Stimulated activated CD8-positive, alpha-beta memory T cell treated with anti-CD3 and anti-CD28 coated beads, Interleukin-2, amount 100 ng/mL, for 1 hour (primary cell): ENCODE measurements at places on chromosomes 2 and 18.

GRCh38 chr18:48780201-48780912 lies 170.4 kb downstream of the SMAD7 start:
- no peak for DNase-seq

- no peak for DNase-seq
Observed at GRCh38 chr18:50563376-50563775, 3.5 kb downstream of the MAPK4 start.

- DNase-seq, result peak; percentile 43
Observed at GRCh38 chr2:113248997-113249770, 29.5 kb downstream of the PAX8 start.

- DNase-seq, result no peak
Observed at GRCh38 chr2:237152361-237152760, 66.7 kb downstream of the COPS8 start.

- DNase-seq, result no peak
Observed at GRCh38 chr2:14120376-14120775, 512.1 kb upstream of the LRATD1 start.

DNA sequence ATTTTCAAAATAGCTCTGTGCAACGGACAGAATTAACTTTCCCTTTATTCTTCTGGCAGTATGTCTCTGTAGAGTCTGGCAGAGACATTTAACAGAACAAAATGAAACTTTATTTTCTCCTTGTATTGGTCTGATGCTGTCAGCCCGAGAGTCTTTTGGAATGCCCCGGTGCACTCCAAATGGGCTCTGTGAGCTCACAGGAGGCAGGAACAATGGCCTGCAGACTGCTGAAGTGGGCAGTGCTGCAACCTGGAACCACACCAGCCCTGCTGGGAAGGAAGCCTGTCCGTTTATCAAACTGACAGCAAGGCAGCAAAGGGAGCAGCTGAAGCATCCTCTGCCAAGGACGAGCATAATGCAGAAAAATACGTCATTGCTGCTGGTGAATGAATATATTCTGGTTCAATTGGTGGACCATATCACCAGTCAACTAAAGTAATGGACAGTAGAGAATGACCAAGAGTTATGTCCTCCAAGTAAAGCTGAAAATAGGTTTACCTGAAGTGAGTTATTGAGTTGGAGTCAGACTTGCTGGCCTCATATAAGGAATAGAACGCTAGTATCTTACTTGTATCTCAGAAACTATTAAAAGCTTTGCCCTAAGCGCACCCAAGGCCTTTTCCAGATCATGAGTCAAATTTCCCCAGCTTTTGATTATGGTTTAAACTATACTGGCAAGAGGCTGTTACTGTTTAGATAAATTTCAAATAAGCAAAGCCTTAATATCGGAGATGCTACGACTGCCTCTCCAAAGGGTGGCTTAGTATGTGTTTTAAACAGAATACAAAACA lies 207.6 kb upstream of the TANK start:
- no peak for DNase-seq

DNA sequence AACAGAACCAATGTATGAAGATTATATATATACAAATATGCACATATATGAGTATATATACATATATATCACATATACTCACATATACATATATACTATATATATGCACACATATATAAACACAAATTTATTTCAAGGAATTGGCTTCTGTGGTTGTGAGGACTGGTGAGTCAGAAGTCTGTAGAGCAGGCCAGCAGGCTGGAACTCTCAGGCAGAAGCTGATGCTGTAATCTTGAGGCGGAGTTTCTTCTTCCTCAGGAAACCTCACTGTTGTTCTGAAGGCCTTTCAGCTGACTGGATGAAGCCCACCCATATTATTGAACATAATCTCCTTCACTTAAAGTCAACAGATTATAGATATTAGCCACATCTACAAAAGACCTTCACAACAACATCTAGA lies 143.9 kb upstream of the CREB1 start:
- DNase-seq, result no peak

- DNase-seq, result no peak
Observed at GRCh38 chr2:163834221-163834620, 98.4 kb upstream of the FIGN start.

GRCh38 chr2:224357098-224357901 lies 44.6 kb downstream of the FAM124B start:
- peak; percentile 19 for DNase-seq

GRCh38 chr18:37871561-37871960 lies 306.0 kb upstream of the CELF4 start:
- DNase-seq, result no peak

DNA sequence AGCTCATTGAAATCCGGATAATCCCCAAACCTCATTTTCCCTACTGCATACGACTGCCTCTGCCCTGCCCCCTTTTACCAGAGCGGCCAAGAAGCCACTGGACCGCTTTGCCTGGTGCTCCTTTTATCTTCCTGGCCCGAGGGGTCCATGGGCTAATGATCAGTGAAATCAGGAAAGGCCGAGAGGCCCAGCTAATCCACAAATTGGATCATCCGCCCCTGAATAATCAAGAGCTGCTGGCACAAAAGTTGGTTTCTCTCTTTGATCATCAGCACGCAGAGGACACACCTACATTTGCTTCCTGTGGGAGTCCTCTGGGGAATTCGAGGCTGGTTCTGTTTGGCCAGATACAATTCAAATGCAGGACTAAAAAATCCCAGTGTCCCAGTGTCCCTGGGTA lies 144.5 kb downstream of the INSIG2 start:
- DNase-seq, result no peak

DNA sequence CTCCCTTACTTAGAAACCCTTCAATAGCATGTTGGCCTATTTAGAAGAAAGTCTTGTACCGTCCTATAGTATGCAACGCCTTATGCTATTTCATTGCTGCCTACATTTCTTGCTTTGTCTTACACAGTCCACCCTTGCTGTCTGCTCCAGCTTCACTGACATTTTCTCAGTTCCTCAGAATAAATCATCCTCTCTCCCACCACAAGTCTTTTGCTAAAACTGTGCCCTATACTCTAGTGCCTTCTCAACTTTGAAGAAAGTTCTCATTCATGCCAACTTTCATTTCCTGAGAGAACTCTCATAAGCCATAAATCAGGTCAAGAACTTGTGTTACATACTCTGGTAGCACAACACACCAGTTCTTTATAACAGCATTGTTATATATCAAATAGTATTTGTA lies 54.3 kb upstream of the COL3A1 start:
- DNase-seq, result no peak

- DNase-seq, result no peak
Observed at GRCh38 chr18:42268798-42269197, 313.8 kb downstream of the PIK3C3 start.

GRCh38 chr18:60064271-60064670 lies 164.5 kb downstream of the PMAIP1 start:
- no peak for DNase-seq

GRCh38 chr2:236400594-236401360 lies 136.6 kb upstream of the ASB18 start:
- no peak for DNase-seq

DNA sequence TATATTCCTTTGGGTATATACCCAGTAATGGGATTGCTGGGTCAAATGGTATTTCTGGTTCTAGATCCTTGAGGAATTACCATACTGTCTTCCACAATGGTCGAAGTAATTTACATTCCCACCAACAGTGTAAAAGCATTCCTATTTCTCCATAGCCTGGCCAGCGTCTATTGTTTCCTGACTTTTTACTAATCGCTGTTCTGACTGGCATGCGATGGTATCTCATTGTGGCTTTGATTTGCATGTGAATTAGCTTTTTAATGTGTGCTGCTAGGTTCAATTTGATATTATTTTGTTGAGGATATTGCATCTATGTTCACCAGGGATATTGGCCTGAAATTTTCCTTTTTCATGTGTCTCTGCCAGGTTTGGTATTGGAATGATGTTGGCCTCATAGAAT lies 67.4 kb upstream of the VRK2 start:
- DNase-seq, result no peak

DNA sequence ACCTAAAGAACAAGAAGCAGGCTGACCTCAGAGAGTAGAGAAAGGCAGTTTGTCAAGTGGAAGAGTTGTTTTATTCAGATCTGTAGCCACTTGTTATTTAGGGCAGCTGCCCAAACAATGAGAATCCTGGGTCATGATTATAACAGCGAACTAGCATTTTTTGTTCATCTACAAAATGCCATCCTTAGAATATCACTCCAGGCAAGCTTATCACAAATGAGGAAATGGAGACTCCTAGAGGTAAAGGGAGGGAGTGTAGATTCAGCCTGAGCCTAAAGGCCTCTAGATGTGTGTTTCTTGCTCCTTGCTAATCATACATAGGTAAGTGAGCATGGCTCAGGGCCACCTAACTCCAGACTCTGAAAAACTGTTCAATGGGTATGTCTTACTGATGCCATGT lies 126.1 kb downstream of the HNMT start:
- no peak for DNase-seq

DNA sequence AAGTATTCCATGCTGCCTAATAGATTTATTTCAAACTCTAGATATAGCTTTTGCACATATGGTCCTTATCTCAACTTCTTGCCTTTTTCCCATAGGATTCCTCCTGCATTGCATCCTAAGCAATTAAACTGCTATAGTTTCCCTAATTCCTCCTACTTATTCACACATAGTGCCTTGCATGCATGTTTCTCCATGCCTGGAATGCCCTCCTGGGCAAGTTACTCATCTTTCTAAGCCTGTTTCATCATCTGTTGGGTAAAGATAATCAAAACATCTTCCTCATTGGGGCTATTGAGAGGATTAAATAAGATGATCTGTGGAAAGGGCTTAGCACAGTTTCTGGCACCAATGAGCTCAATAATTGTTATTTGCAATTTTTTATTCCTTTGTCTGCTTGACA lies 726.5 kb downstream of the SLC4A3 start:
- DNase-seq, result no peak

DNA sequence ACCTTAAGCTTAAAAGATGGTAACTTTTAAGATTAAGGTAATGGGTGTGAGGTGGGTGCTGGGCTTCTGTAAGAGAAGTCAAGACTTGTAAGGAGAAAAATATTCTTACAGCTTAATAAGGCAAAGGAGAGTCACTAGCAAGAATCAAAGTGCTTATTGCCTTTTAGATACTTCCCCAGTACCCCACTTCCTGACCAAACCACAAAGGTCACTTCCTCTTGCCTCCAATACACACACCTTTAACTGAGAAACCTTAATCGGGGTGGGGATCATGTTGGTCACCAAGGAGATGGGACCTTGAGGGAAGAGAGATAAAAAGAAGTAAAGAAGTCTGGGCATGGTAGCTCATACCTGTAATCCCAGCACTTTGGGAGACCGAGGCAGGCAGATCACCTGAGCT lies 10.6 kb upstream of the ATG16L1 start:
- DNase-seq, result no peak

- no peak for DNase-seq
Observed at GRCh38 chr2:101750688-101751087, 53.2 kb downstream of the MAP4K4 start.

DNA sequence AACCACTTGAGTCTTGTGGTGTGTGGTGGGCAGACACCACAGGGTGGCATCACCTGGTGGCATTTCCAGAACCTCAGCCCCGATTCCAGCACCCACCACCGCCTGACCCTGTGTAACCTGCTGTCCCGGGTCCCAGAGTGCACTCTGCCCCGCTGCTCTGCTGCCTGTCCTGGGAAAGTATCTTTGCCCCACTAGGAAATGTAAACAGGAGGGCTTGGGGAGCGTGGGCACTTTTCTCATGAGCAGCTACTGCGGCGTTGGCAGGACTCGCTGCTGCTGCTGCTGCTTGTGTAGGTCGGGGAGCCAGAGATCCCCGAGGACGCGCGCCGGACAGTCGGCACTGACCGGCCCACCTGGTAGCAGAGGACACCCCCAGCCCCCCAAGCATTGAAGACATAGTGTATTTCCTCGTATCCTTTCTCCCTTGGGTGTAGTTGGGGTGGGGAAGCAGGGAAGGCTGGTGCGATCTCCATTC lies 13.4 kb downstream of the DTYMK start:
- no peak for DNase-seq

- no peak for DNase-seq
Observed at GRCh38 chr2:16079637-16080036, 139.3 kb downstream of the MYCN start.

DNA sequence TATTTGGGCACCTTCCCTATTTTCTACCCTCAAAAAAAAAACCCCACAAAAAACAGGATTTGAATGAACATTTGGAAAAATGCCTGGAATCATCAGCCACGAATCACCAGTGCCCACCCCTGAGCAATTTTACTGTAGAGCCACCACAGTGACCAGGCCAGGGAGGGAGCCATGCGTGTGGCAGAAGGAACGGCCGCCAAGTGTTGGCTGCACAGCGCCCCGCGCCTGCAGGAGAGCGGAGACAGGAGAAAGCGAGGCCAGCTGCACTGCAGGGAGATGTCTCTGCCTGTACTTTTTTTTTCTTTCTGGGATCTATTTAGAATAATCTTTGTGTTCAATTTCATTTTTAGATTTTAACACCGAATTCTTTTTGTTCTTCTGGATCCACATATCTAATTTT lies 269.3 kb upstream of the RAB12 start:
- no peak for DNase-seq

DNA sequence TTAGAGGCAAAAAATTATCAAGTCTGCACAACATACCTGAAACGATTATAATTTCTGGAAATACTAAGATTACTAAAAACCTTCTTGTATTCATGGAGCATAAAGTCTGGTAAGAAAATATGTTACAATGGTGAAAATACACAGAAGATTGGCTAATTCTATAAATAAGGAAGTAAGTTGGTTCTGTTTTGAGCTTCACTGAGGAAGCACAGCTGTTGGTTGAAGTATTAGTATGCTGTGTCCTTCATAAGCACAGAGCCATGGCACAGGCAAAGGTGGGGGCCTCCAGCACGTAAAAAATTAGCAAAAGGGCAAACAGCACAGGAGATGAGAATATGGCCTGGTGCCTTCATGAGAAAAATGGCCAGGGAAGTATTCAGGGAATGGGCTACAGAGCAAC lies 40.4 kb upstream of the ANKRD62 start:
- DNase-seq, result no peak

DNA sequence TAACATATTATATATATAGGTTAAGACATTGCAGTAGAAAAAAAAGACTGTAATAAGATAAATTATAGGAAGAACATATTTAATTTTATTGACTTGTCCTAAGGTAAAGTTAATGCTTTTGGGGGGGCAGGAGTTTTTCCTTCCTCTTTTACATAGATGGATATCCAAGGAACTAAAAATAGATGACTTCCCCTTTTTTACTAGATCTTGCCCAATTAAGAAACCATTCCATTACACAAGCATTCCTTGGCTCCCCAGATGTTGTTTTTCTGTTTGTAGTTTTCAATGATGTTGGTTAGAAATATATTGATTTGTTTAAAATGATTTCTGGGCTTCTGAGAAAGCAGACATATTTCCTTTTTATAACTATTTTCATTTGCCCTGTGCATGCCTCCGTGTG lies 22.4 kb upstream of the PMAIP1 start:
- DNase-seq, result no peak

DNA sequence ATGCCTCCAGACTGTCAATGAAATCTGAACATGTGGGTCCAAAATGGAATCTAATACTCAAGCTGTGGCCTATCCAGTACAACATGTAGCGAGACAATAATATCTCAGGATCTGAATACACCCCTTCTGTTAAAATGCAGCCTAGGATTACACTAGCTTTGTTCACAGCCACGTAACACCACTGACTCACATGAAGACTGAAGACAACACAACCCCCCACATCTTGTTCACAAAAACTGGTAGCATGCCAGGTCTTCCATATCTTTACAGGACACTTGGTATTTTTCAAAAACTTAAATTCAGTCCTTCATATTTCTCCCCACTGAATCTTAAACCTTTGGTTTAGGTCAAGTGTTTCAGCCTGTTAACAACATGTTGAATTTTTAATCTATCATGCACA lies 84.2 kb downstream of the SLC8A1 start:
- no peak for DNase-seq
